ENCODE measurements at places on chromosomes 2 and 18.

DNA sequence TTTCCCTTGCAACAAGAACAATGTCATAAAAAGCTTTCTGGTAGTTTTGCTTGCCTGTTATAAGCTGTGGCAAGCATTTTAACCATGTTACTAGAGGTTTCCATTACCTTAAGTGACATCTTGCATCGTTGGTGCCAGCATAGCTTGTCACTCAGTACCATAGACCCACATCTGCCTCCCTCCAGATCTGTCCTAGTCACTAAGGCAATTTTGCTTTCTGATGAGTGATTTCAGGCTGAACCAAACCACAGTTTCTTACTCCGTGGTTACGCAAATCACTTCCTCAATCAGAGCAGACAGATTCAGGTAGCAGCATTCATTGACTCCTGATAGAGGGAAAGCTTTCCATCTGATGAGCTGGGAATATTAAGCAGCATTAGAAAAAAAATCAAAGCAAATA lies 1057.5 kb upstream of the FAM98A start:
- DNase-seq: no peak

- no peak for DNase-seq
Observed at GRCh38 chr2:58520903-58521302, 279.8 kb upstream of the FANCL start.

GRCh38 chr18:79871481-79872091 lies 73.8 kb downstream of the KCNG2 start:
- no peak for DNase-seq

- DNase-seq: no peak
Observed at GRCh38 chr2:3498783-3499394, 20.4 kb downstream of the ADI1 start.

GRCh38 chr2:218221000-218221399 lies 4.0 kb downstream of the ARPC2 start:
- DNase-seq: no peak

GRCh38 chr2:100581277-100581612 lies 18.5 kb downstream of the PDCL3 start:
- DNase-seq: no peak

GRCh38 chr18:46920653-46921052 lies 3.3 kb downstream of the KATNAL2 start:
- no peak for DNase-seq

GRCh38 chr2:227877421-227878310 lies 6.2 kb downstream of the DAW1 start:
- DNase-seq: no peak

DNA sequence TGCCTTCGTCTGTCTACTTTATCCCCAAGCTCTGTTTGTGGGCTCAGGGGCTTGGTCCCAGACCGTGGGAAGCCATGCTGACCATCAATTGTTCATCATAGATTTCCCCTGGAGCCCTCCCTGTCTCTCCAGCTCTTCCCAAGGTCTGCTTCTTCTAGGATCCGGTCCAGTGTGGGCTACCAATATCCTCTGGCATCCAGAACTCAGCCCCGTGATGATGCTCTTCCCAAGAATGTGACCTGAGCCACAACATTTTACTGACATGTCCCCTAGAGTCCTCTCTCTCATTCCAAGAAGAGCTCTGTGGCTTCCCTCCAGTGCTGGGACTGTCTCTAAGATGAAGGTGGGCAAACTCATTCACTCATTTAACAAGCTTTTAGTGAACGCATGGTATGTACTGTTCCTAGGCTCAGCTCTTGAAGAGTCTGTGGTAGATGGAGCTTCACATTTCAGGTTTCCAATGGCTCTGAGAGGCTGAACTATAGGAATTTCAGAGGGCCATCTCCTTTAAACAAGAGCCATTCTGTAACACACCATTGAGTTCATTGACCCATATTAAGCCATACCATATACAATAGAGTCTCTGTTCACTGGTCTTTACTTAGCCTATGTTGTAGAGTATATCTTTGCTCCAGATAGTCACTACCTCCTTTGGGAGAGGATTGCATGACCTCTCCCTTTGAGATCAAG lies 142.0 kb upstream of the APCDD1 start:
- no peak for DNase-seq

DNA sequence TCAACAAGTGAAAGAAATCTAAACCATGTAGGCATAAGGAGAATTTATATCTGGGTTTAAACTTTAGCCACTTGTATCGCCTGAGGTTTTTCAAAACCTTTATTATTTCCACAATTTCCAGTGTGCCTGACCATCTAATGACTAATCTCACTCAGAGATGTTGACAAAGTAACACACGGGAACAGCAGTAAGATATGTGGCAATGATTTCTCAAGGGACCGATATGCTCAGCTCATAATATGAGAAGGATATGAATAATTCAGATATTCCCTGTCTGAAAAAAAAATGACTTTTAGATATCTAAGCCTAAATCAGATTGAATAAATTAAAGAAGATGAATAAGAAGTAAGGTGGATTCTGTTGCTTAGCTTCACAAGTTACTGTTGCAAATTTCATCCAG lies 43.5 kb downstream of the TMEM163 start:
- DNase-seq: no peak

DNA sequence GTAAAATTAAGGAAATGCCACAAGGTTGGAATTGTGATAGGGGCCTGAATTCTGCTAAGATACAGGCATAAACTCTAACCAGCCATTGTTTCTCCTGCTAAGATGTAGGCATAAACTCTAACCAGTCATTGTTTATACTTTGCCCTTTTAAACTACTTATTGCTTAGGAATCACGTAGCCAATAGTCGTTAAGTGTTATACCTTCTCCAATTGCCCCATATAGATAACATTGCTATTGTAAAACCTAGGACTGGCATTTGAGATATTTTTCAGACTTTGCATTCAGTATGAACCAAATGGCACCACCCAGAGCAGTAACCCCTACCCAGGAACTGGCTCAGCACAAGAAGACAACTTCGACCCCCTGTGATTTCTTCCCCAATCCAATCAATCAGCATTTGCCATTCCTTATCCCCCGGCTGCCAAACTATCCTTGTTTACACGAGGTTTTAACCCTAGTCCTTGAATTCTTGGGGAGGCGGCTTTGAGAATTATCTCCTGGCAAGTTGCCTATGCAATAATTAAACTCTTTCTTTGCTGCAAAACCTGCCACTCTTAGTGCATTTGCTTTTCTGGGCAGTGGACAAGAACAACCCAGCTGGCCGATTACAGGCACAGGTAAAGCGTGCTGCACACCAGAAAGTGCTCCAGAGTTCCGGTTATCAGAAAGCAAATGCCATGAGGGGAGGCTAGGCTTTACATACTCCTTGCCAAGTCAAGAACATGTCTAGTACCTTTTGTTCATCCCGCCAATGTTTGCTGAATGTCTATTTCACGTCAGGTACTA lies 167.6 kb downstream of the LAMA1 start:
- DNase-seq: no peak

DNA sequence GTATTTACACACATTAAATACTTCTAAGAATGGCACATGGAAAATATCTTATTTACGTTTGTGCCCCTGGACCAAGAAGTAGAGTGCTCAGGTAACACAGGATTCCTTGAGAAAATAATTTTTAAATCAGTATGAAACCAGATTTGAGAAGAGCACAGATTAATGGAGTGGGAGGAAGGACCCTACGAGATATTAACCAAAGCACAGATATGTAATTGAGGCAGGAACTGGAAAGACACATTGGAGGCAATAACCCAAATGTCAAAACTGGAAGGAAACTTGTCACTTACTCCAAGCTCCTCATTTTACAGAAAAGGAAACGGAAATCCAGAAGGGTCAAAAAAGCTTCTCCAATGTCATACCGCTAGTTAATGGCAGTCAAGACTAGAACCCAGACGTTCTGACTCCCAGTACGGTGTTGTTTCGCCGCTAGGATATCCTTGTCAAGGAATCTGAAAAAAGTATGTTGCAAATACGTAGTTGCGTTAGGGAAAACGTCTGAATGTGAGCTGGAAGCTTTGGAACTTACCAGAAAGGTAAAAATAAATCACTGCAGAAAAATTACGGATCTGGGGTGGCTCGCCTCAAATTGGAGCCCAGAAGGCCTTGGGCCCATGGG lies 634 bp downstream of the MTIF2 start:
- DNase-seq: no peak

- DNase-seq: no peak
Observed at GRCh38 chr2:239917125-239917956, 107.8 kb downstream of the NDUFA10 start.

DNA sequence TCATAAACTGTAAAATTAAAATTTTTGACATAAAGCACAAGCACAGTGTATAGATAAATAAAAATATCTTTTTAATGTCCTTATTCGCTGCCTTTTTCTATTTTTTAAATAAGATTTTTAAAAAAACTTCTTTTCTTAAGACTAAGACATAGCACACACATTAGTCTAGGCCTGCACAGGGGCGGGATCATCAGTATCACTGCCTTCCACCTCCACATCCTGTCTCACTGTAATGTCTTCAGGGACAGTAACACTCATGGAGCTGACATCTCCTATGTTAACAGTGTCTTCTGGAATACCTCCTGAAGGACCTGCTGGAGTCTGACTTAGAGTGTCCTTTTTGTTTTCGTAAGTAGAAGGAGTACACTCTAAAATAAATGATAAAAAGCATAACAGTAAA lies 33.0 kb downstream of the VAPA start:
- DNase-seq: no peak

- no peak for DNase-seq
Observed at GRCh38 chr2:105737980-105738657, 6.6 kb upstream of the NCK2 start.

DNA sequence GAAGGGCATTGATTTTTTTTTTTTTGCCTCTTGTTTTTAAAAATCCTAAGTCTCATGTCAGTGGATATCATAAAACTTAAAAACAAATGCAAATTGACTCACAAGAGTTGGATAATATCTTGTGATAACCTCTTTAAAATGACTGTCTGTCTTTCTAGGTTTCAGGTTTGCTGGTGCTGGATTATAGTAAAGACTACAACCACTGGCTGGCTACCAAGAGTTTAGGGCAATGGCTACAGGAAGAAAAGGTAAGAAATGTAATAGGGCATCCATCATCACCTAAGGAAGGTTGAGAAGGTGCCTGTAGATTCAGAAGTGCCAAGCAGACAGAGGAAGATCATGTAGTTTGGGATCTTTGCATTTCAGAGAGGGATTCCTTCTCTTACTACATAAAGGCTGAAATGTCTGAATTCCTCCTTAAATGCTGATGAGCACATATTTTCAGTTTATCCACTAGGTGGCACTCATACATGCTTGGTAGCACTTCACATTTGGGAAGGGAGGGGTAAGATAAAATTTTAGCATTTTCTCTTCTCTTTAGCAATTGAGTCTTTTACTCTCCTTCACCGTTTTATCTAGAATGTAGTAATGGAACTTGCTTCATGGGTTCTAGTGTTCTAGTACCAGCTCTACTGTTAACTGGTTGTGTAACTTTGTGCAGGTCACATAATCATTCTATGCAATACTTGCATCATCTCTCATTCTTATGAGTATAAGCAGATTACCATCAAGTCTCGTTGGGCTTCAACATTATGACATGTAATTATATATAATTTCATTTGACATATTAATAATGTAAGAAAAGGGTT lies 21.1 kb downstream of the CPS1 start:
- no peak for DNase-seq

- DNase-seq: no peak
Observed at GRCh38 chr2:61009355-61009754, 8.2 kb upstream of the PEX13 start.

GRCh38 chr2:127388423-127389164 lies 819 bp upstream of the MAP3K2 start:
- no peak for DNase-seq

- no peak for DNase-seq
Observed at GRCh38 chr2:144111437-144111836, 408.5 kb downstream of the ZEB2 start.

DNA sequence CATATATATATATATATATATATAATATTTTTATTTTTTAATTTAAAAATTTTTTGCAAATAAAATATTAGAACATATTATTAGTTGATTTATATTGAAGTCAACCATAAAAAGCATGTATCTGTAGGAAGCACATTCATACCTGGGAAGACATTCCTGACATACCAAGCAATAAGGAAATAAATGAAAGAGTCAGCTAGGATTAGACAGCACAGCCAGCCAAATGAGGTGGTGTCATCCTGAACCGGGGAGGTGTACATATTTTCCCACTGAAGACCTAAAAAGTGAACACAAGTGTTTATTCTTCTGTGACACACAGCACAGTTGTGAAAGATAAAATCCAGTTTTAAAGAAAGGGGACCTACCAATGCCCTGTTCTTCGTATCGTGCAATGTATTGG lies 149.2 kb downstream of the ABCA12 start:
- no peak for DNase-seq

DNA sequence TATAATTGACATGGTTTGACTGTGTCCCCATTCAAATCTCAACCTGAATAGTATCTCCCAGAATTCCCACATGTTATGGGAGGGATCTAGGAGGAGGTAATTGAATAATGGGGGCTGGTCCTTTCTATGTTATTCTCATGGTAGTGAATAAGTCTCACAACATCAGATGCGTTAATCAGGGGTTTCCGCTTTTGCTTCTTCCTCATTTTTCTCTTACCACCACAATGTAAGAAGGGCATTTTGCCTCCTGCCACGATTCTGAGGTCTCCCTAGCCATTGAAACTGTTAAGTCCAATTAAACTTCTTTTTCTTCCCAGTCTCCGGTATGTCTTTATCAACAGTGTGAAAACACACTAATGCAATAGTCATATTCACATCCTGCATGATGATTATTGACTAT lies 1073.3 kb upstream of the CDH2 start:
- DNase-seq: no peak

DNA sequence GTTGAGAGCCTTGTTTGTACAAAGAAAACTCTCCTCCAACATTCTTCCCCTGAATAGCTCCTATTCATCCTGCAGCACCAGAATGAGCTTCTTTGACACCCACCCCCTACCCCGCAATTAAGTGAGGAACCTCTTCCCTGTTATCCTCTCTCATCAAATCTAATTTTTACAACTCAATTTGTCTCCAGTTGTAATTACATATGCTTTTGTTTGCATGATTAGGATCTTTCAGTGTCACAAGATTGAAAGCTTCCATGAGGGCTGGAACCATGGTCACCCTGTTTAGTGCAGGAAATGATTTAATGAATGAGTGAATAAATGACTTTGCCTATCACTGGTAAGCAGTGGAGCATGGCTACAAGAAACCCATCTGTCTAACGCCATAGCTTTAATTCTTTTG lies 334.6 kb upstream of the KLHL29 start:
- no peak for DNase-seq

DNA sequence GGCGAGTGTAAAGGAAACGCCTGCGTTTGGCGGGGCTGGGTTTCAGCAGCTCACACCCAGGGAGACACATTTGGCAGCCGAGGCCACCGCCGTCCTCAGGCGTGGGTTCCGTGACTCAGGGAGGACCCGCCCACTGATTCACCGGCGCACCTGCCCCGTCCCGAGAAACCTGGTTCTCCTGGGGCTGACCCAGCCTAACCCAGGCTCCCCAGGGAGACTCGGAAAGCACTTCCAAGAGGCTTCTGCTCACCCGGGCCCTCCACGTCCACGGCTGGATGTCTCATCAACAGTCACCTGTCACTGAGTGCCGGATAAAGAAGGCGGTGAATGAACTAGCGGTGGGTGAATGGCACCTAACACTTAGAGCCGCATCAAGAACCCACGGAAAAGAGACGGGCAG lies 126.4 kb upstream of the CTDP1 start:
- DNase-seq: no peak
